ENCODE measurements at places on chromosomes 1 and 21. TPM values are rescaled to one million over a fixed set of nuclear protein-coding genes. Genes with fewer than 3 reads are reported as not detected.

GRCh38 chr1:29758781-29759499 is 522.6 kb downstream of the PTPRU start:
- no peaks in the 10 kb centered on the region for H3K4me1 ChIP-seq
- no peak overlapping the region for H3K27ac ChIP-seq
- H3K36me3 ChIP-seq = no peaks in the 10 kb centered on the region

IFI16 gene
- total RNA-seq = 113 TPM

RUSC1 gene
- total RNA-seq = 31.4 TPM

- no peaks in the 10 kb centered on the region for H3K4me1 ChIP-seq
- H3K27ac ChIP-seq = no peak overlapping the region
- no peak for DNase-seq
- no peaks in the 10 kb centered on the region for H3K36me3 ChIP-seq
- no peak overlapping the region for H3K4me3 ChIP-seq
Measured at GRCh38 chr1:66712839-66713238, 39.4 kb upstream of the DYNLT5 start.

RGSL1 gene
- not detected for total RNA-seq

- H3K27ac ChIP-seq = peak overlapping the region; percentile 90
- peaks cover 51% of the 10 kb centered on the region for H3K4me1 ChIP-seq
- H3K27me3 ChIP-seq = no peaks in the 10 kb centered on the region
- H3K36me3 ChIP-seq = peaks cover 26% of the 10 kb centered on the region
Measured at GRCh38 chr1:38029081-38029681, 16.6 kb downstream of the UTP11 start.

DNA sequence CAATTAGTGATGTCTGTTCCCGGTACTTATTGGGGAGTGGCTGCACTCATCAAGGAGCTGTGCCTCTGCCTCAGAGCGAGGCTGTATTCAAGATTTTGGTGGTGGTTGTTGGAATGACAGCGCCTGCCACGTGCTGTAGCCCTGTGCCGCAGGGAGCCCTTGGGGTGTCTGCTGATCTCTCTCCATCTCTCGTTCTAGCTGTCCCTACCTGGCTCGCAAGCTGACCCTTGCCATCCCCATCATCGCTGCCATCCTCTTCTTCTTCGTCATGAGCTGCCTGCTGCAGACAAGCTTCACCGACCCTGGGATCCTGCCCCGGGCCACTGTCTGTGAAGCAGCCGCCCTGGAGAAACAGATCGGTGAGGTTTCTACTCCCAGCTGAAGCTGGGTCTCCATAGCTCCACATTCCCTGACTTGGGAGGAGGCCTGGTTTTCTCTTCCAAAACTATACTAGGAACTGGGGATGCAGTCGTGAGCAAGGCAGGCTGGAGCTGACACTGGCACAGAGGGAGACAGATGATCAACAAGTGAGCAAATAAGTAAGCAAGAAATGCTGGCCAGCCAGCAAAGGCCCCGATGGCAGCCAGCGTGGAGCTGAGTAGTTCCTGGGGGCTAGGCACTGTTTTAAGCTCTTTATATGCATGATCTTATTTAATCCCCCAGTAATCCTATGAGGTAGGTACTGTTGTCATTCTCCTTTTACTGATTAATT is 5.9 kb downstream of the ZDHHC18 start:
- peak overlapping the region; percentile 73 for H3K4me3 ChIP-seq
- no peaks in the 10 kb centered on the region for H3K27me3 ChIP-seq
- H3K27ac ChIP-seq = peak overlapping the region; percentile 96
- no peak for DNase-seq
- H3K4me1 ChIP-seq = peaks cover 61% of the 10 kb centered on the region

DNA sequence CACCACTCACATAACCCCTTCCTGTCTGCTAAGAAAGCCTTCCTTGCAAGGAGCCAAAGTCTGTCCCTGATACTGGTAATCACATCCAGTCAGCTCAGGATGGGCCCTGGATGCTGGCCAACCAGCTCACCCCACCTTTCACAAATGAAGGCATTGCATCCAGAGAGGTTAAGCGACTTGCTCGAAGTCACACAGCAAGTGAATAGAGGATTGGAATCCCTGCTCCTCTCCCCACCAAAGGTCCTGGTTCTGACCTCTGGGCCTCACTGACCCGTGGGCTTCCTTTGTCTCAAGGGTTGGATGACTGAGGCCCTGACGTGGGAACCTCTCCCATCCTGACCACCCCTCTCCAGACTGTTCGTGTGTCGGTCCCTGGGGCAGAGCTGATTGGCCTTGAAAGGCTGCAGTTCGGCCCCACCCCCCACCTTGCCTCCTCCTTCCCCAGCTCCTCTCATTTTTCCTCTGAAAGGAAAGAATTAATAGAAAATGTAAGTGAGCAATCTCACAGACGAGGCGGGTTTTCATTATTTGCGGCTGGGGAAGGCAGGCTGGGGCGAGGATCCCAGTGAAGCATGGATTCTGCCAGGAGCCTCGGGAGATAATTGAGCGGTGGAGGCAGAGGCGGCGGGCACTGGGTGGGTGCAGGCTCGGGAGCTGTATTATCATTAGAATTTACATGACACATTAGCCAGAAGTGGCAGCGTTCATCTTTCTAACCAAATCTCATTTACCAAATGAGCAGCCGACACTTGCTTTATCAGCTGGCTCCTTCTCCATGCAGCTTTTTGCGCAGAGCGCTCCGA is 101.5 kb upstream of the CSF3R start:
- no peak overlapping the region for H3K27ac ChIP-seq
- no peaks in the 10 kb centered on the region for H3K36me3 ChIP-seq
- H3K27me3 ChIP-seq = peaks cover 29% of the 10 kb centered on the region
- no peak for DNase-seq
- H3K4me1 ChIP-seq = no peaks in the 10 kb centered on the region

- no peak overlapping the region for H3K27ac ChIP-seq
- no peak overlapping the region for H3K4me3 ChIP-seq
- no peaks in the 10 kb centered on the region for H3K36me3 ChIP-seq
- no peaks in the 10 kb centered on the region for H3K4me1 ChIP-seq
- no peak for DNase-seq
- H3K27me3 ChIP-seq = no peaks in the 10 kb centered on the region
Measured at GRCh38 chr1:241081473-241081872, 275.5 kb downstream of the RGS7 start.

C1orf94 gene
- total RNA-seq = not detected
